HAP-1 (cell line): ENCODE measurements at places on chromosomes 11 and 22.

- DNase-seq, result no peak
Measured at GRCh38 chr11:74022546-74022945, 13.7 kb upstream of the UCP3 start.

- no peak for DNase-seq
Measured at GRCh38 chr11:29490938-29491337, 525.9 kb downstream of the KCNA4 start.

- DNase-seq, result no peak
Measured at GRCh38 chr11:84194696-84195095, 908.5 kb upstream of the CCDC90B start.

DNA sequence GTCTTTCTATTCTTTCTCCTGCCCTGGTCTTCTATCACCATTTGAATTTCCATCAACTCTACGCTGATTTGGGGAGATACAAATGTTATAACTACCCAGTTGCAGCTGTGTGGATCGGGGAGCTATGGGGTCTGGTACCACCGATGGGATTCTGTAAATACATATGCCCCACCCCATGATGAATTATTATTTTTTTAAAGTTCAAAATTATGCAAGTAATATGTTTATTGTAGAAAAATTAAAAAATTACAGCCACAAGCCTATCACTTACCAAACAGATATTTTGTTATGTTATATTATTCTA is 52.4 kb upstream of the CLMP start:
- DNase-seq, result no peak
